ENCODE measurements at places on chromosomes 12 and 14.

- H3K36me3 ChIP-seq: peaks cover 2% of the 10 kb centered on the region
- no peaks in the 10 kb centered on the region for H3K27me3 ChIP-seq
- no peak overlapping the region for H3K4me3 ChIP-seq
- DNase-seq: no peak
These were observed 983 bp upstream of the COPS7A start for GRCh38 chr12:6722863-6723262.

- H3K4me1 ChIP-seq: no peaks in the 10 kb centered on the region
- no peaks in the 10 kb centered on the region for H3K36me3 ChIP-seq
- H3K27ac ChIP-seq: no peak overlapping the region
- no peak overlapping the region for H3K4me3 ChIP-seq
- H3K27me3 ChIP-seq: peaks cover 4% of the 10 kb centered on the region
- DNase-seq: no peak
These were observed 258.4 kb upstream of the SFSWAP start for GRCh38 chr12:131452444-131452860.

GRCh38 chr14:29913566-29913965 lies 14.1 kb downstream of the PRKD1 start:
- no peak for DNase-seq
- no peaks in the 10 kb centered on the region for H3K27me3 ChIP-seq
- H3K27ac ChIP-seq: no peak overlapping the region
- no peaks in the 10 kb centered on the region for H3K4me1 ChIP-seq
- no peaks in the 10 kb centered on the region for H3K36me3 ChIP-seq

GRCh38 chr12:113098441-113099028 lies 37.0 kb downstream of the RASAL1 start:
- H3K27ac ChIP-seq: peak overlapping the region; percentile 15
- no peak overlapping the region for H3K4me3 ChIP-seq
- H3K4me1 ChIP-seq: peaks cover 10% of the 10 kb centered on the region
- H3K36me3 ChIP-seq: peaks cover 18% of the 10 kb centered on the region

DNA sequence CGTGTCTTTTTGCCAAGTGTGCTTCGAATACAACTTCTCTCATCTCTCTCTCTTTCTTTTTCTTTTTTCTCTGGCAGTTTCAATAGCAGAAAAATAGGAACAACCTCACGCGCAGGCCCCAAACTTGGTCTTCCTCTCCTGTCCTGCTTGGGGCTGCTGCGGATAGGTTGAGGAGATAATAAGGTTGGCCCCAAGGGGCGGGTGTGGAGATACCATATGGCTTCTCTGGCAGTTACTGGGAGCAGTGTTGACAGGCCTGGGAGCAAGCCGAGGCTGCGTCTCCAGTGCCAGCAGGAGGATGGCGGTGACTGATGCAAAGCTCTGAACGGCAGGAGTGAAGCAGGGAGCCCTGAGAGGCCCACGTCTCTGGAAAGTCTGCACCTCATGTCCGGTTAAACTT lies 89.5 kb upstream of the MANSC4 start:
- no peaks in the 10 kb centered on the region for H3K27me3 ChIP-seq
- H3K27ac ChIP-seq: no peak overlapping the region
- no peak overlapping the region for H3K4me3 ChIP-seq

GRCh38 chr14:87171141-87171540 lies 821.8 kb downstream of the GALC start:
- no peaks in the 10 kb centered on the region for H3K36me3 ChIP-seq
- DNase-seq: no peak
- no peak overlapping the region for H3K27ac ChIP-seq
- H3K27me3 ChIP-seq: no peaks in the 10 kb centered on the region

DNA sequence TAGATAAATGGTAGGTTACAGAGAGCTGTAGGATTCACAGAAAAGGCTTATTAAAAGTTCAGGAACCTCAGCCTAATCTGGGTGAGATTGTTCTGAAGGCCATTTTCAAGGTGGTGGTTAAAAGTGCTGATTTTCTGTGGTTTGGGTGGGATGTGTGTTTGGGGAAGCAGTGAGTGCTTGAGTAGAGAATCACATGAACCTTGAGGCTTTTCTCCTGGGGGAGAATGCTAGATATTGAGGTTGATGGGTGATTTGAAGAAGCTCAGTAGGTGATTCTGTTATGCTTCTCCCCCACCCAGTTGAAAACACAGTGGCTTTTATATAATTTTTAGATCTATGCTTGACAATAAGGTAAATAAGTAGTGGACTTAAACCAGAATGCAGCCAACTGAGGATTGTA lies 420.9 kb downstream of the PCNX1 start:
- no peaks in the 10 kb centered on the region for H3K36me3 ChIP-seq
- H3K27me3 ChIP-seq: no peaks in the 10 kb centered on the region
- H3K27ac ChIP-seq: no peak overlapping the region
- DNase-seq: peak; percentile 65

GRCh38 chr14:76088326-76088725 lies 63.4 kb upstream of the GPATCH2L start:
- DNase-seq: no peak
- H3K36me3 ChIP-seq: no peaks in the 10 kb centered on the region
- H3K27ac ChIP-seq: no peak overlapping the region
- no peaks in the 10 kb centered on the region for H3K27me3 ChIP-seq
- no peak overlapping the region for H3K4me3 ChIP-seq

DNA sequence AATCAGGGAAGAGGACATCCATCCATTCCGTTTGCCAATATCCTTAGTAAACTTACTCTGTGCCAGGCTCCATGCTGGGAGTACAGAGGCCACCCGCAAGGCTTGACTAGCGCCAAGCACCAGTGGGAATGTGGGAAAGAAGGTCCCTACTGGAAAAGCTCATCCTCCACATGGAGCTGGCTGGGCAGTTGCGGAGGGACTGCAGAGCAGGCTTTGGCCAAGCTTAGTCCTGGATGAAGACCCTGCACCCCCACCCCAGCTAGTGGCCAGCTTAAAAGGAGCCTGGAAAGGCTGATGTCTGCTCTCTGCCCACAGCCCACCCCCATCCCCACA lies 22.4 kb upstream of the EIF2B2 start:
- H3K4me1 ChIP-seq: no peaks in the 10 kb centered on the region
- no peak overlapping the region for H3K27ac ChIP-seq
- no peaks in the 10 kb centered on the region for H3K36me3 ChIP-seq
- no peaks in the 10 kb centered on the region for H3K27me3 ChIP-seq

DNA sequence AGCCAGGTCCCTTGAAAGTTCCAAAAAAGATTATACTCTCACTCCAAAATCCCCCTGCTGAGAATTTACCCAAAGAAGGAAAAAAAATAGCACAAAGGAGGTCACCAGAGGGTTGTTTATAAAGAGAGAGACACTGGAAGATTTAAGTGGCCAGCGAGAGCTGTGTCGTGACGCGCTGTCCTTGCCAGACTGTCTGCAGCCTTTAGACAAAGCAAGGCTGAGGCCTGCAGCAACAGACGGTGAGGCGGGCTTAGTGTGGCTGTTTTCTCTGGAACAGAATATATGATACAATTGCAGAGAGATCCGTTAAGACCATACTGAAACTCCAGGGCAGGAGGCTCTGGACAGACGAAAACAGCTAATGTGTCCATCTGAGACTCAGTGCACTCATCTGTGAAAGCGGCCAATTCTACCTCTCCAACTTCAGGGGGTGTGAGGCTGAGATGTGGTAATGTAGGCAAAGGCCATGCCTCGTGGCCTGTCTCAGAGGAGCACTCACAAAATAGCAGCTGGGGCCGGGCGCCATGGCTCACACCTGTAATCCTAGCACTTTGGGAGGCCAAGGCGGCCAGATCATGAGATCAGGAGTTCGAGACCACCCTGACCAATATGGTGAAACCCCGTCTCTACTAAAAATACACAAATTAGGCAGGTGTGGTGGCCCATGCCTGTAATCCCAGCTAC lies 36.2 kb downstream of the ANAPC7 start:
- H3K27me3 ChIP-seq: no peaks in the 10 kb centered on the region
- peaks cover 2% of the 10 kb centered on the region for H3K36me3 ChIP-seq
- H3K4me1 ChIP-seq: peaks cover 18% of the 10 kb centered on the region
- no peak for DNase-seq

DNA sequence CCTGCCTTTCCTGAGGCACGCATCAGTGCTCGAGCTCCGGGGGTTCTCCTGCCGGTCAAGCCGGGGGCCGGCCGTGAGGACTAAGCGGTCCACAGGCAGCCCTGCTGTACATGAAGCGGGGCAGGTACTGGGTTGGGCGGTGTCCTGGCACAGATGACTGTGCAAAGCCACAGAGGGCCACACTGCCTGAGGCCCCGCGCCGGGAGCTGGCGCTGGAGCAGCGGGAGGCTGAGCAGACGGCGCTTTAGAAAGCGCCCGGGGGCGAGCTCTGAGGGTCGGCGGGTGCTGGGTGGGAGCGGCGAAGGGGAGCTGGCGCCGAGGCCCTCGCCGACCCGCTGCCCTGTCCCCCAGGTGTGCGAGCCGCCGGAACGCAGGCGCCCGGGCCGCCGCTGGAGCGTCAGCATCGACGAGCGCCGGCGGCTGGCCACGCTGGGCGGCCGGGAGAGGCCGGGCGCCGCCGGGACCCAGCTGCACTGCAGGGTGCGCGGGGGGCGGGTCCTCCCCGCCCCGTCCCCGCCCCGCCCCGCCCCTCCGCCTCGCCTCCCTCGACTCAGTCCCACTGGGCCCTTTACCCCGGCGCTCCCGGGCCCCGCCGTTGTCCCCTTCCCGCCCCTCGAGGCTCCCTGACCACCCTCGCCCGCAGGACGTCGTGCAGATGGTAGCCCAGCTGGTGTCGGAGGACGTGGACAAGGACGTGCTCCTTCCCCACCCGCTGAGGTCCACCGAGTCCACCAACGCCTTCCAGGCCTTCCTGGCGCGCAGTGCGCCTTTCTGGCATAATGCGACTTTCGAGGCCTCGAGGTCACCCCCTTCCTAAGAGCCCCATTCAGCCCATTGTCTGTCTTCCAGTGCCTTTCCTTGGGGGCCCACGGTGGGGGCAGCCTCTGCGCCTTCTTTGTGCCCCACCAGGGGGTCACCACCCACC lies 8.3 kb upstream of the MTA1 start:
- H3K4me1 ChIP-seq: peaks cover 23% of the 10 kb centered on the region
- H3K4me3 ChIP-seq: no peak overlapping the region
- H3K36me3 ChIP-seq: no peaks in the 10 kb centered on the region
- peaks cover 27% of the 10 kb centered on the region for H3K27me3 ChIP-seq

DNA sequence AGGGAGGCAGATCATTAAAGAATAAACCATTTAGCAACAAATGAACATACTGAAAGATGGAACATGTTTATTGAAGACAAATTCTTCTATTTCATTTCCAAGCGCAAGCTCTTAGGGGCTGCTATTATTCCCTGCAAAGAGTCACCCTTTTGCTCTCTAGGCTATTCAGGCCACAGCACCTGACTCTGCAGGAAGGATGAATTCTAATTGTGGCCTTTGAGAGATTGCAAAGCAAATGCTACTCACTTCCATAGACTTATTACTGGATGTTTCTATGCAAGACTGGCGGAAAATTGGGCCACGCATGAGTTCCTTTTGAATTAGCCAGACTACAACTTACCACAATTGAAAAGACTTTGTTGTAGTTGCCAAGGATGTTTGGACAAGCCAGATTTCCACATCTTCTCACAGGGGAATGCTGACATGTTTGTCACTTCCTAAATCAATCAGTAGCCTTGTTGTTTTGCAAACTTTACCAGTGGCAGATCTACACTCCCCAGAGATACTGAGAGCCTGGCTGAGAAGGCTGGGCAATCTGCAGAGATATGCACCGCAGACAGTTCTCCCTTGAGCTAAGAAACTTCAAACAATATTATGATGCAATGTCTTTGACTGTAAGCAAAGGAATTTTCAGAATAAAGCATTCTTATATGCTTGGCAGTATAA lies 334.3 kb upstream of the SYT1 start:
- H3K27me3 ChIP-seq: no peaks in the 10 kb centered on the region
- no peak overlapping the region for H3K27ac ChIP-seq
- no peaks in the 10 kb centered on the region for H3K4me1 ChIP-seq
- H3K4me3 ChIP-seq: no peak overlapping the region

DNA sequence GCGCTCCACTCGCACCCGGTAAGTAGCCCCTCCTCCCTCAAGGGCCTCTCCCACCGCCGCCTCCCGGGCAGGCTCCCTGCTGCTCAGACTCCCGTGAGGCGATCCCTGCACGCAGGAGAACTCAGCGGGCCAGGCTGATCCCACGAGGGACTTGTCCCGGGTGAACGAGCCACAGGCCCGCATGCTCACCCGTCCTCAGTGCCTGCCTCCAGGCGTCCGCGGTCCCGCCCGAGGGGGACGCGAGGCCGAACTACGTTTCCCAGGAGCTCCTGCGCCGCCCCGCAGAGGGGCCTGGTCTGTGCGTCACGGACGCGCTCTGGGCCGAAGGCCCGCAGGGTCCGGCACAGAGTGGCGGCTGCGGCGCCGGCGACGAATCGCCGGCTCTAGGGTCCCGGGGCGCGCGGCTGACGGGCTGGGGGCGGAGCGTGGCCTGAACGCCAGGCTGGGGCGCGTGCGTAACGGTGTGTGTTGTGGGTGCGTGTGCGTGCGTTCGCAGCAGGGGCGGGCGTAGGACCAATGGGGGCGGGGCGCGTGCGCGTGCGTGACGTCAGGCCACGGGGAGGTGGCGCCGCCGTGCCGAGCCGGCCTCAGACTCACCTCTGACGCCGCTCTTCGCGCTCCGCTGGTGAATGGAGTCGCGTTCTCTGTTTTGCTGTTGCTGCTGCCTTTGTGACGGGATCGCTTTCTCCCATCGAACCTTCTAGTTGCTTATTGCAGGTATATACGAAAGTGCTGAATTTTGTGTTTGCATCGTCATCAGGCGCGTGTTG lies at the start of the genes ZNF10 and ZNF891:
Gene ZNF10 (plus strand): TSS at position 590 of the 770 bp plus-strand sequence. CDS start 13,866 bp downstream, outside the sequence.
Gene ZNF891 (minus strand): TSS at position 237 of the 770 bp plus-strand sequence. CDS start 8,356 bp downstream, outside the sequence.
- peaks cover 4% of the 10 kb centered on the region for H3K4me1 ChIP-seq
- peaks cover 8% of the 10 kb centered on the region for H3K36me3 ChIP-seq
- peak within 1 kb of the TSS; percentile 98 for H3K27ac ChIP-seq
- peak; percentile 99 for DNase-seq

DNA sequence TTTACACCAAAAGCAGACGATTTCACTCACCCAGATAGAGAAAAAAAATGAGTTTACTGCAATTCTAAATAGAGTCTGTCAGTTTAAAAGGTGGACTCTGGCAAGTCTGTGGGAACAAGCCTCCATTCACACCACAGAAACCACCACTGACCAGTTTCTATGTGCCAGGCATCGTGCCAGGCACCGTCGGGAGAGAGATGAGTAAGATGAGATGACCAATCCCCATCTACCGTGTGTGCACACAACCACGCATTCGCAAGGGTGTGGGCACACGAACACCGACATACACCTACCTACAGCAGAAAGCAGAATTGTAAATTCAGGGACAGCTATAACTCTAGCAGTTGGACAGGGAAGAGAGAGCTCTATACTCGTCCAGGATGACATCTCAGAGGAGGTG lies 58.3 kb downstream of the PRIMA1 start:
- H3K4me1 ChIP-seq: no peaks in the 10 kb centered on the region

GRCh38 chr12:58372298-58372697 lies 430.9 kb downstream of the ATP23 start:
- no peak overlapping the region for H3K4me3 ChIP-seq
- no peak overlapping the region for H3K27ac ChIP-seq
- no peaks in the 10 kb centered on the region for H3K4me1 ChIP-seq
- no peaks in the 10 kb centered on the region for H3K36me3 ChIP-seq
- no peaks in the 10 kb centered on the region for H3K27me3 ChIP-seq

DNA sequence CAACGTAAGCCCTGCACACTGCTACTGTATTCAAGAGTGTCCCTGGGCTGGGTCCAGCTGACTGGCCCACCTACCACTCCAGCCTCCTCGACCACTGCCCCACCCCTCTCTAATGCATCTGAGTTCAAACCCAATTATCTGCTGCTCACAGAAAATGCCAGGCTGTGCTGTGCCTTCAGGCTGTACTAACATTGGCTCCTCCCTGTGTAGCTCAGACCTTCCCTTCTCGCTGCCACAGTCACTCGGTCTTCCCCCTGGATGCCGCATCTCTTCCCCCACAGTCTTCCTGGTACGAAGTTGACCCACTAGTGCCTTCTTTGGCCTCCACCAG lies 12.1 kb downstream of the FICD start:
- H3K4me1 ChIP-seq: no peaks in the 10 kb centered on the region
- H3K4me3 ChIP-seq: no peak overlapping the region
- no peak overlapping the region for H3K27ac ChIP-seq

GRCh38 chr14:65019944-65020566 lies 33.4 kb downstream of the FNTB start:
- H3K27me3 ChIP-seq: no peaks in the 10 kb centered on the region
- H3K36me3 ChIP-seq: peaks cover 14% of the 10 kb centered on the region
- H3K4me3 ChIP-seq: no peak overlapping the region
- H3K27ac ChIP-seq: no peak overlapping the region
